ENCODE measurements at places on chromosomes 3 and 15.

DNA sequence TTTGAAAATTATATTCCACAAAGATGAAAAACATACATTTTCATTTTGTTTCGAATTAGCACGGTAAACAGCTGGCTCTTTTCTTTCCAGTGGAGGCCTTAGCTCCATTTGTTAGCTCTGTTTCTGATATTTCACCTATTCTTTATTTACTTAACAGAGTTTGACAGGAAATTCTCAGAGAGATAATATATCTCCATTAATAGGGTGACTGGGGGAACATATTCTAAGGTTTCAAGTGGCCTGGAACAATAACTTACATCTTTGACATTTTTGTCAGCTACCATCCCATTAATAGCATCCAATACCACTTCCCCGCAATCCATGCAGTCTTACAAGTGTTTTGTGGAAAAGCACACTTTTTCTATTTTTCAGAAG lies 577.6 kb upstream of the MDFIC2 start:
- DNase-seq = no peak

GRCh38 chr3:95759614-95760301 lies 1054.6 kb upstream of the EPHA6 start:
- DNase-seq = no peak

DNA sequence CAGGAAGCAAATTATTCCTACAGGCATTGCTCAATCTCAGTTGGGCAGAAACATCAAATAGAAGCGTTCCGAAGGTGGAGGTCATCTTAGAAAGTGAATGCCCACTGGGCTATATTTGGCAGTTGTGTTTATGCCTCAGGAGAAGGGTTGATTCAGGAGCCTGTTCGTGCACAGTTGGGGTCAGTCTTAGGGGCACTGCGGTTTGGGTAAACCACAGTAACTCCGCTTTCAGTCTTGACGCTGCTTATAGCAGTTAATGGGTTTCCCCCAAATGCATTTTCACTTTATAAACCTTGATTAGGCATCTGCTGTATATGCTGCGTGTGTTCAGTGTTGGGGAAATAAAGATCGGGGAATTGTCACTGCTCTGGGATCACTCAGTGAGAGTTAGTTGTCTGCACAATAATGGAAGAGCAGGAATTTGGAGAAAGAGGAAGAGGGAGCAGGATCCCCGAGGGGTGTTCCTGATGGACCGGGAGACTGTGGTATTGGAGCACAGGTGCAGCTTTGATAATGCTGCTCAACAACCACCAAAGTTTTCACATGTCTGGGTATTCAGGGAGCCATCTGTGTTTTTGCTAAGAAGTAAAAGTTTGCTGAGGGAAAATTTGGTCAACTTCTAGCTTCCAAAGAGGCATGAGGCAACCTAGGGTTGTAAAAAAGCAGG lies 124.3 kb upstream of the EIF1B start:
- no peak for DNase-seq

- DNase-seq = peak; percentile 37
These were observed 164.8 kb downstream of the ERC2 start for GRCh38 chr3:56303487-56303886.

DNA sequence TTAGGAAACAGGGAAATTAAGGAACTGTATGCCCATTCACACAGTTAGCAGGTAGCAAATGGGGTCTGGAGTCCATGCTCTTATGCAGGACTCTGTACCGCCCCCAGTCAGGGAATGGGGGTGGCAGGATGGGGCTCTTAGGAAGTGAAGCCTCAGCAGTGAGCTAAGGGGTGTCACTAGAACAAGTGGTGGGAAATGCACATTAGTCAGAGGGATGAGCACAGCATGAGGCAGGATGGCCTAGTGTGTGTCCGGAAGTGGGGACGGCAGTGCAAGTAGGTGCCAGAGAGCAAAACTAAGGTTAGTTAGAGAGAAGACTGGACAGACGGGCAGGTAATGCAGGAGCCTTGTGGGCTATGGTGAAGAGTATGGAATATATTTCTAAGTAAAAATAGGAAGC lies 60.7 kb downstream of the ST3GAL6 start:
- no peak for DNase-seq

GRCh38 chr15:73695773-73696640 lies 11.8 kb downstream of the CD276 start:
- DNase-seq = no peak

DNA sequence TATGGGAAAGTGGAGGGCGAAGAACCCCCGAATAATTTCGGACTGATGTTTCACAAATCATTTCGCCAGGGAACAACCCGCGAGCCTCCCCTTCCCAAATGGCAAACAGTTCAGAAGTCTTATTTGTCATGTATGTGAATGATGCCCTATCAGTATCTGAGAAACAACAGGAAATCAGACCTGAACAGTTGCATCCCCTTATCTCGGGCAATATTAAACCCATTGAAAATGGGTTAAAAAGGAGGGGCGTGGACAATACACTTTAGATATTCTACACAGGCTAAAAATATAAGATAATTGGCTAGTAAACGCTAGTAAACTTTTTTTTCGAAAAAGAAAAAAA lies 1003.3 kb upstream of the NR2F2 start:
- no peak for DNase-seq

GRCh38 chr3:187017511-187018230 lies 87.3 kb downstream of the ST6GAL1 start:
- DNase-seq = no peak

Data from Caco-2 (cell line).